ENCODE measurements at places on chromosomes 3 and 15.

DNA sequence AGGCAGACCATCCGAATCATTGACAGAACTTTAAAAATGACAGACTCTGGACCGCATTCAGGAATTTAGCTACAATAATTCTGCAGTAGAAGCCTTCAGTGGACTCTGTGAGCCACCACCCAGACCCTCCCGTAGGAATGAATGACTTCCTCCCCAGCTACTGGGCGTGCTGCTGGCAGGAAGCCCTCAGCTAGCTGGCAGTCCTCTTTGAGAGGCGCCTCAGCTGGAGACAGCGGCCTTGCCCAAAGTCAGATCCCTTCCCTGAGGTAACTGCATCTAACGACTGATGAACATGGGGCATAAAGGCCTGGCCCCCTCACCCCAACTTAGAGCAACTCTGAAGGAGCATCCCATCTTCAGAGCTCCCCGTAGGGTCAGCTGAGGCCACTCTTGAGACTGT lies 25.8 kb downstream of the CRABP1 start:
- DNase-seq = no peak

DNA sequence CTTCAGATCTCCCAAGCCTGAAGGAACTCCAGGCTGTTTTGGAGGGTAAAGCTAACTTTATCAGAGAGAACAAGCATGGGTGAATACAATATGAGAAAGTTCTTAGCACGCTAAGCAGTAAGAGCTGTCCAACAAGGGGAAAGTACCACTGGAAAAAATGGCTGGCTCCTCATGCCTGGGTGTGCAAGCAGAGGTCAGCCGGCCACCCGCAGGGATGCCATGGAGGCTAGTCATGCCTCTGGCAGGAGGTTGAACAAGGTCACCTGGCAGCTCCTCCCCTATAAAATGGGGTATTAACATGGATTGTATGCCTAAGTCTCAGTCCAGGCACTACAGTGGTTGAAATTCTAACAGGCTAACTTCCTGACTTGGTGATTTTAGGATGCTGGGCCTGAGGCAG lies 75.4 kb upstream of the SLC6A1 start:
- DNase-seq = no peak

GRCh38 chr3:193885832-193886231 lies 250.1 kb upstream of the HES1 start:
- DNase-seq = no peak

DNA sequence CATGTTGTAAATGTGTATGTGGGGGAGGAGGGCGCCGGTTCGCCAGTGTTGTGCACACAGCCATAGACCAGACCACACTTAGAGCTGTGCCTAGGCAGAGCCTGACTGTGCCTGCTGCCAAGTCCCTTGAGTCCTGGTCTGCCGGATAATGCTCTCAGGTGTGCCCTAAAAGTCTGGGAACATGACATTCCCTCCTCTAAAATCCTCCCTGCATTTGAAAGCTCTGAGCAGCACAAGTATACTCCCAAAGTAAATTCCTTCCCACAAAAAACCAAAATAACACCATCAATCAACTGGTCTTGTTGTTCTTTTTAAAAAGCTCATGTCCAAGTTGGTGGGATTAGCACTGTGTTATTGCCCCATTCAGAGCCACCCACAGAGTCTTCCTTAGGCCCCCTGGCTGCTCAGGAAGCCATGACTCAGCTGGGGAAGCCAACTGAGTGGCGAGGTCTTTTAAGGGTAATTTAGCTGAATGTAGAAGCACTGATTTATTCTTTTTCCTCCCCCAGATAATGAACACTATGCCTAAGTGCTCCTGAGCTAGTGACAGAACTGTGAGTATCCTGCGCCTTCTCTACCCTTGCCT lies 147.8 kb upstream of the MCTP2 start:
- no peak for DNase-seq

DNA sequence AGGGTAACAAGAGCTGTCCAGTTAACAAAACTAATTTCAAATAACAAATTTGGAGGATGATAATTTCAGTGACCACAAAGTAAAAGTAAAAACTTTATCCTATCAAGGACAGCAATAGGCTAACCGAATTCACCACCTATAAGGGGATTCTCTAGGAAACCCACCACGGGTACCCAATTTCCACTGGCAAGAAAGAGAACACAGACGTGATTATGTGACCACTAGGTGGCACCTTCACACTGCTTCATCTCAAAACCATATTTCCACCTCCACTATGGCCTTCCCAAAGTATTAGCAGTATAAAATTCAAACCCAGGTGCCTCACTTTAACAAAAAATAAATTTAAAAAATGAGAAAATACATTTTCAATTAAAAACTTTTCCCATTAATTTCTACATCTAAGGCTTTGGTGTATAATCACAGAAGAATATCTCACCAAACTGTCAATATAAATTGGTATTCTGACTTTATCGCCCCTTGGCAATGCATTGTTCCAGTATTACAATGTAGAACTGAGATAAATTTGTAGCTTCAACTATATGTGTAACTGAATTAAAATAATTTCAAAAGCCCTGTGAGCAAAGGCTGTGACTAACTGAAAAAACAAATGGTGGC lies 96.5 kb downstream of the FSIP1 start:
- peak; percentile 33 for DNase-seq

DNA sequence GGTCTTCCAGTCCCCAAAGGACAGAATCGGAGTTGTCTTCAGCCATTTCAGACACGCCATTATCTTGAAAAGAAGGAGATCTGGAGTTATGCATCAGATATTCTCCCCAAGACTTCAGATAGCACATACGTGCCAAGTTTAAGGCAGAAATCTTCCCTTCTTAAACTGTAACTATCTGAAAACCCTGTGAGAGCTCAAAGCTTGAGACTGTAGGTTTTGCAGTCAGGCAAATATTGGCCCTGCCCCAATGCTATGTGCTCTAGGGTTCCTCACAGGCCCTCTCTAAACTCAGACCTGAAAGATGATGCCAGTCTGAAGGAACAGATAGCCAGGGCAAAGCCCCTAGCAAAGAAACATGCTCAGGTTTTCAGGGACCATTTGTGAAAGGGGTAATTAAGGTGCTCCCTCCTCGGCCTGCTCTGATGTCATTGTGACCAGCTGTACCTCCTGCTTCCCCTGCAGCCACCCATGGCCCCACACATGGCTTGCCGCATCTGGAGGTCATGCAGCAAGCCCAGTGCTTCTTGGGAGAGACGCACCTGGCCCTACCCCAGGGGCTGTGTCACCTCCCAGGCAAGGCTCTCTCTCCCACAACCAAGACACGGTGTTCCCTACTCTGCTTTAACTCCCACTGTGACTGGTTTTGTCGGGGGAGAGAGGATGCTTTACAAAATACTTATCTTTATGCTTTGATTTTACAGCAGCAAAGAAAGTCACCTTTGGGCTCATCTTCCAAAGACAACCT lies 53.4 kb upstream of the POMGNT2 start:
- no peak for DNase-seq

DNA sequence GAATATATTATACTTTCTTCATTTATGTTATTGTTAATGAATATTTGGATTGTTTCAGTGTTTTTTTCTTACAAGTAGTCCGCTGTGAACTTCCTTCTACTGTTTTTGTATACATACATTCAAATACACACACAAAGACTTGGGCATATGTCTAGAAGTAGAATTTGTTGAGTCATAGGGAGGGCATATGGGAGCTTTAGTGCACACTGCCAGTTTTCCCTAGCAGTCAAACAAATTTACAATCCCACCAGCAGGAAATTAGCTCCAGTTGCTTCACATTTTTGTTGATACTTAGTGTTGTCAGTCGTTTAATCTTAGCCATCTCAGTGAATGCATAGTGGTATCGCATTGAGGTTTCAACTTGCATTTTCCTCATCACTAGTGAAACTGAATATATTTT lies 492.3 kb downstream of the DIPK2A start:
- DNase-seq = no peak

- DNase-seq = no peak
Measured at GRCh38 chr3:38281895-38282686, at the start of gene SLC22A14. Gene SLC22A14 (plus strand): TSS chr3:38282294. CDS start chr3:38306027, 23,733 bp downstream.

GRCh38 chr3:164641071-164641470 lies 437.2 kb downstream of the SI start:
- no peak for DNase-seq

- no peak for DNase-seq
Measured at GRCh38 chr3:112602217-112602838, 38.6 kb downstream of the CCDC80 start.
